ENCODE measurements at places on chromosomes 2 and 18.

GRCh38 chr2:10405448-10405847 lies 42.7 kb downstream of the ODC1 start:
- peak; percentile 21 for DNase-seq

GRCh38 chr2:101341901-101342624 lies 33.6 kb upstream of the RNF149 start:
- peak; percentile 84 for DNase-seq

GRCh38 chr18:63788447-63789096 lies 13.4 kb downstream of the SERPINB7 start:
- no peak for DNase-seq

DNA sequence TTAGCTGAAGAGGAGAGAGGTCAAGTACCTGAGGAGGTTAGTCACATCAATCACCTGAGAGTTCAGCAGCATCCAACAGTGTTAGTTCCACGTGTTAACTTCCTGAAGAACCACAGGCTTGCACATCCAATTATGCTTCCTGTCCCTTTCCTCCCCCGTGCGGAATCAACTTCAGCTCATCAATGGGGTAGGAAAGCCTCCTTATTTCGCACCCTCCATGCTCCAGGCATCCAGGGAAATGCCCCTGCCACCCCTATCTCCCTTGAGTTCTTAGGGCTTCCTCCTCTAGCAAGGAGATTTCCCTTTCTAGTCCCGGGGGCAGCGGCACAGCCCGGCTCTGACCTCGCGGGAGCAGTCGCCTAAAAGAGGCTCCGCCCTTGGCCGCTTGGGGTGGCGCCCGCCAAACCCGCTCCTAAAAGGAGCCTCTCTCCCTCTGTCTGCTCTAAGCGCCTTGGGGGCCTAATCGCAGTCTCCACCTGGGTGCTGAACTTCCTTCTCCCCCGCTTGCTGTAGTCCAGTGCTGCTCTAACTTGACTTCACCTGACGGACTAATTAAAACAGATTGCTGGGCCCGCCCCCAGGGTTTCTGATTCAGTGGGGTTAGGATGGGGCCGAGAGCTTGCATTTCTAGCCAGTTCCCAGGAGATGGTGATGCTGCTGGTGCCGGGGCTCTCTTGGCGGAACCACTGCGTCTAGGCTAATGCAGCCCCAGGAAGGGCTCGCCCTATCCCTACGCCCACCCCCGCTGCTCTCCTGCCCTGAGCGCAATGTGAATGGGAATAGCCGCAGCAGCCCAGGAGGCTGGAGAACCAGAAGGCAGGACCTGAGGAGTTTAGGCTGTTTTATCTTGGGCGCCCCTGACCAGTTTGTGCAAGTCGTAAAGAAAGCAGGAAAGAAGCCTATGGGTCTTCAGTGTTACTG lies 3.4 kb upstream of the TET3 start:
- no peak for DNase-seq

DNA sequence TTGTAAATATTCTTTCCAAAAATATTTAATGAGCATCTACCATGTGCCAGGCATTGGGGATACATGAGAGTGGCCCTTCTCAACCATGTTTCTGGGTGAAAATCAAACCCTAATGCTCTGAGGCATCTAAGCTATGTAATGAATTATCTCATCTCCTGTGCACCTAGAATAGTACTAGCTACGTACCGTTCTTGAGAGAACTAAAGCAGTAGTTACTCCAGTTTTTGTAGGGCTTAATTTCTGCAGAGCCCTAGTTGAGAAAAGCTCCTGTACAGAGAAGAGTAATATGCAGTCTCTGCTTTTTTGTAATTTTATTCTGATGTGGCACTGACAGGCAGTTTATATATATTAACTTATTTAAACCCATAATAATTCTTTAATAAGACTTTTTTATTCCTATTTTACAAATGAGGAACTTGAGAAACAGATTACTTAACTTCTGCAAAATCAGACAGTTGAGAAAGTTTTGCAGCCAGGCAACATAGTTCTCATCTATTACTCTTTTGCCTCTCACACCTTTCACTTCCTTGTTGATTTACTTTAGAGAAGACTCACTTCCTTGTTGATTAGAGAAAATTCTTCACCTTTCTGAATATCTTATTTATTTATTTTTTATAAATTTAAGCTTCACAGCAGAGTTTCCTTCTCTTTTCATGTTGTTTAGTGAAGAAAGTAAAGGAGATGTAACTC lies 3.1 kb downstream of the SPOPL start:
- no peak for DNase-seq

DNA sequence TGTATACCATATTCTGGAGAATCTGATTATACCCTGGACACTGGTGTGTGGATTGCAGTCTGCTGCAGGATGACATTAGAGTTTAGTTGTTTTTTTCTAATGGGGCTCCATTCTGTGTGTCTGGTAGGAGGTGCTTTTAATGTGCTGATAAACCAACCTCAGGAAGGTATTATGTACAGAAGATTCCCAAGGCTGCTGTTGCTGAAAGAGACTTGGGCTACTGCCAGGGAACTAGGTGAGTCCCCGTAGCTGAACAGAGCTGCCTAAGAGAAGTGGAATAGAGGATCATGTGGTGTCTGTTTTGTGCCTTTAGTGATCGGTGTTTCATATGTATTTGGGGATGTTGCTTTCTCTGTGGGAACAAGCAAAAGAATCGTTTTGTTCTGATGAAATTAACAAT lies 16.5 kb downstream of the SPATA3 start:
- no peak for DNase-seq

DNA sequence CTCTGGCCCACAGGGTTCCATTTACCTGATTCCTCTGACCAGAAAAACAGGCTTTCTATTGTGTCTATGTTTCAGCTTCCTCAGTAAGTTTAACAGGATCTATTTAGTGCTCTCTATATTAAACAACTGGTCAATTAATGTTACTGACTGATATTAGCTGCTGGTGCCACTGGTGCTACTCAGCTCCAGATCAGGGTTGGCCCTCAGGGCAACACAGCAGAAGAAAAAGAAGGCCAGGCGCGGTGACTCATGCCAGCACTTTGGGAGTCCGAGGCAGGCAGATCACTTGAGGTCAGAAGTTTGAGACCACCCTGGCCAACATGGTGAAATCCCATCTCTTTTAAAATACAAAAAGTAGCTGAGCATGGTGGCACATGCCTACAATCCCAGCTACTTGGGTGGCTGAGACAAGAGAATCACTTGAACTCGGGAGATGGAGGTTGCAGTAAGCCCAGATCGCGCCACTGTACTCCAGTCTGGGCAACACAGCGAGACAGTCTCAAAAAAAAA lies 56.3 kb upstream of the CHAC2 start:
- no peak for DNase-seq
